Caco-2 (cell line): ENCODE measurements at places on chromosomes 11 and 22.

DNA sequence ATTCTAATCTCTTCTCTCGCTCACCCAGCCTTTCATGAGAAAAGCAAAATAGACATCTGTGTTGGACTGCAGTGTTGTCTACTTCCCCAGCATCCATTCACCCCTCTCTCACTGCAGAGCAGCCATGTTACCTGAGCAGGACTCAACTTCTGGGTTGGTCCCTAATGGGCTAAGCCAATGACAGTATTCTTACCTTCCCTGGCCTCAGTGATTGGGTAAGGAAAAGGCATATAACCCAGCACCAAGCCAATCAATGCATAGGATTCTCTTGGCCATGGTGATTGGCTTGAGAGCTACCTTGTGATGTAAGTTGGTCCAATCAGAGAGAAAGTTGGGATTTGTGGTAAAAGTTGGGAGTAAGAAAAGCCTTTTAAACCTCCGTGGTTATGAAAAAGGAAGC, 99.8 kb upstream of the NECTIN1 start:
- no peak for DNase-seq

DNA sequence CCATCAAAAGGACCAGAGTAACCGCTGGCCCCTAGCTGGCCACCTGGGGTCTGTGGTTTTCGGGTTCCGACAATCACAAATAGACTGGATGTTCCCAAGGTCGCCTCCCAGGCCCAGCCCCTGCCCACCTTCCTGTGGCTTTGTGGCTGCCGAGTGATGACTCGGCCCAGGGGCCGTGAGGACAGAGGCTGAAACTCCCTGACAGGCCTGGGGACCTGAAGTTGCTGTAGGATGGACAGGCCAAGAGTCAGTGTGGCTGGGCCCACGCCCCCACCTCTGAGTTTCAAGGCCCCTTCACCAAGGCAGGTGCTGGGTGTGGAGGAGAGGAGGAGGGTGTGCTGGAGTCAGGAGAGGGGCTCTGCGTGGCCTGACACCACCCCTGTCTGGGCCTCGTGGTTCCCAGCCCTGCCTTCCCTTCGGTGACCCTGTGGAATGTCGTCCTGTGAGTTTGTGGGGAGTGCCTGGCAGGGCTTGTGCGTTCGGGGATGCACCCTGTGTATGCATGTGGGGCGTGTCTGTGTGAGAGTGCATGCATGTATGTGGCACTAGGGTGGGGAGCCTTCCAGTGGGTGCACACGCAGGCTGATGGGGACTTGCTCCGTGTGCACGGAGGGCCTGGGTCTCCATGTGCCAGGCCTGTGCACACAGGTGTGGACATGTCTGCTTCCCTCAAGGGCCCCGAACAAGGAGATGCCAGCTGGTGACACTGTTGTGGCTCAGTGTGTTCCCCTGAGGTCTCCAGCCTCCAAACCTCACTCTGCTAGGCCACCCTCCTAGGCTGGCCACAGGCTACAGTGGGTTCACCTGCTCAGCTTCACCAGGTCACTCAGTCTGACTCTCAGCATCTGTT, 8.4 kb upstream of the MGAT3 start:
- DNase-seq: peak; percentile 90

- DNase-seq: no peak
Observed at GRCh38 chr11:114016986-114017385, 42.1 kb downstream of the HTR3A start.

- no peak for DNase-seq
Observed at GRCh38 chr11:96538104-96538503, 148.3 kb downstream of the JRKL start.

DNA sequence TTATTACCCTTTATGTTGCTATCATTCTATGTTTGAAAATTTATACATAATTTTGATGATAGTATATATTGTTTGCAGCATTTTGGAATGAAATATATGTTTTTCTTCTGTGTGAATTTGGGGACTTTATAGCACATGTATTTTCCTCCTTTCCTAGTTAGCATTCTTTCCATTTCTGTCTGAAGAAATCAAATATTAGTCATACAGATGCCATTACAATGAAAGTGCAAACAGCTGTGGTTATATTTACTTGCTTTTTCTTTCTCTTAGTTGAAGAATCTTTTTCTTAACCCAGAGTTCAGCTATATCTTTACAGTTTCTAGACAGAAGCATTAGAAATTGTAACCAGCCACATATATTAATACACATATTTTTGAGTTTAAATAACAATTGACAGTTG, 753.1 kb upstream of the ARHGAP42 start:
- no peak for DNase-seq

DNA sequence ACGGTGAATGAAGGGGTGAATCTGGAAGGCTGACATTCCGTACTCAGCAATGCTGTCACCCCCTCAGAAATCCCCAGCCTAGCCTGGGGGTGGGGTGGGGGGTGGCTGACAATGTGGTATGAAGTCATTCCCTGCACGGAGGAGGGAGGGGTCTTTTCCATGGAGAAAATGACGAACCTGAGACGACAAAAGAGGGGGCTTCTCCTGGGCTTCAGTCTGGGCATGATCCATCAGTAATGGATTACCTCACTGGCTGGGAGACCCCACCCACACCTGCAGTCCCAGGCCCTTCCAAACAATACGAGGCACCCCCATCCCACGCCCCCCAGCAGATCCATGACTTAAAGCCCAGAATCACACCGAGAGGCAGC, 1.0 kb downstream of the KIAA0930 start:
- no peak for DNase-seq
